GF-D8 (cell line): ENCODE measurements at places on chromosomes 4 and X.

- no peak for DNase-seq
Observed at GRCh38 chrX:34521563-34521962, 135.5 kb downstream of the TMEM47 start.

DNA sequence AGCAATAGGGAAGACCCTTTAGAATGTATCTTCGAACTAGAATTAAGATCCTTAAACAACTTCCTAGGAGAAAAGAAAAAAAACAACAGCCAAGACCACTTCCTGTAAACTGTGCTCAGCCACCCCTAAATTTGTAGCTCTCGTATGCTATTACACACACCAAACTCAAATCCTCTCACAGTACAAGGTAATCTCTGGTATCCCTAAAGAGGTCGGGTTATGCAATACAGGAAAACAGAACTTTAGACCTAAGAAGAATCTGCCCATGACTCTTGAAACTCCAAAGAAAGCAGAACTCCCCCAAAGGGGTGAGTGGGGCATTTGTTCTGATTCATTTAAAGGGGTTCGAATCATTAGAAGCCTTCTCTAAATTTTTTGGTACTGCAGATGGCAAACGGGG, 170.9 kb upstream of the CASK start:
- no peak for DNase-seq

DNA sequence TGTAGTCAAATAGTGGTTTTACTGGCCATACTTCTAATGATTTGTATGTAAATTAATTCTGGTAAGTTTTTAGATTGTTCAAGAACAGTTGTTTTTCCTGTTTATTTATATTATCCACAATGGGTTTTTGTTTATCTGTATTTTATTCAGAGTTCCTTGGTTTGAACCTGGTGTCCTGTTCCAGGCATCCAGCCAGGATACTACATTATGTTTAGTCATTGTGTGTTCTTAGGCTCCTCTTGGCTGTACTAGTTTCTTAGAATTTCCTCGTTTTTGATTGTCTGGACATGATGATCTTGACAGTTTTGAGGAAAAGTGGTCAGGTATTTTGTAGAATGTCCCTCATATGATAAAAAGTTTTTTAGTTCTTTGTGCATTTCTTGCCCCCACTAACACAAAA, 7.8 kb downstream of the TIGD2 start:
- no peak for DNase-seq

DNA sequence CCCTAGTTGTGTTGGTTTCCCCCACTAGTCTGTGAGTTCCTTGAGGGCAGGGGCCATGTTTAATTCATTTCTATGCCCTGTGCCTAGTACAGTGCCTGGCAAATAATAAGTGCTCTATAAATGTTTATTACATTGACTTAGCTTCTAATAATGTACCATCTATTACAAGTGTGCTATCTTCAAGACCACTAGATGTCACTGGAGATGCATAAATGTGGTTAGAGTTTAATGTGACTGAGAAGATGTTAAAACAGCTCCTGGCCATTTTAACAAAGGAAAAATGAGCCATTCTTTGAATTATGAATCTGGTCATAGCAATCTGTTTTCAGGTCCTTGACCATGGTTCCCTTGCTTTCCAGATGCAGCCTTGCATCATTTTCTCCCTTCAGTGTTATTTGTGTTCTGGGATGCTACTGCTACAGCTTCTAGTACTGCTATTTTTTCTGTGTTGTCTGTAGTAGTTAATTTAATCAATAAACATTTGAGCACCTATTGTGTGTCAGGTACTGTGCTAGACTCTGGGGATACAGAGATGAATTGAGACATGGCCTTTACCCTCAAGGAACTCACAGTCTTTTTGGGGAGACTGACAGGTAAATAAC, 43.2 kb downstream of the SLC9A6 start:
- peak; percentile 5 for DNase-seq

DNA sequence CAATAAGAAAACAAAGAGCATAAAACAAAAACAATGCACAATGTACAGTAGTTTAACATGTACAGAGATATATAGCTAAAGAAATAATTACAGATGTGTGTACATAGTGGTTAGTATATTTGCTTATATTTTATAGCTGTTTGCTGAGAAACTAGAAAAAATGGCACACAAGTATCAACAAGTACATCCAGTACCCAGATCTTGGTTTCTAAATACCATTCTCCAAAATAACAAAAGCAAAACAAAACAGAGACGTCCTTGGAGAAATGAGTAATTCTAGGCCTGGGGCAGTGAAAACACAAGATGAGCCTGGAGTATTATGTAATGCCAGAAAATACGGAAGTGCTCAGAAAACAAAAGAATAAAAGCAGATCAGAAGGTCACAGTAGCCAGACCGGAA, 189.6 kb downstream of the TMEM47 start:
- DNase-seq = no peak

- no peak for DNase-seq
Observed at GRCh38 chr4:170089274-170089667, 485 bp downstream of the AADAT start.

DNA sequence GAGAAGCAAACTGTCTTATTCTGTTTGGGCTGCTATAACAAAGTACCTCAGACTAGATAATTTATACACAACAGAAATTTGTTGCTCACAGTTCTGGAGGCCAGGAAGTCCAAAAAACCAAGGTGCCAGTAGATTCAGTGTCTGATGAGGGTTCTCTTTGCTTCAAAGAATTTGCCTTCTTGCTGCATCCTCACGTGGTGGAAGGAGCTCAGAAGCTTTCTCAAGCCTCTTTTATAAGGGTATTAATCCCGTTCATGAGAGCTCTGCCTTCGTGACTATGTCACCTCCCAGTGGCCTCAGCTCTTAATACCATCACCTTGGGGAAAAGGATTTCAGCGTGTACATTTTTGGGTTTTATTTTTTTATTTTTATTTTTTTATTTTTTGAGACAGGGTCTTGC, 20.1 kb downstream of the CA5B start:
- DNase-seq = no peak

DNA sequence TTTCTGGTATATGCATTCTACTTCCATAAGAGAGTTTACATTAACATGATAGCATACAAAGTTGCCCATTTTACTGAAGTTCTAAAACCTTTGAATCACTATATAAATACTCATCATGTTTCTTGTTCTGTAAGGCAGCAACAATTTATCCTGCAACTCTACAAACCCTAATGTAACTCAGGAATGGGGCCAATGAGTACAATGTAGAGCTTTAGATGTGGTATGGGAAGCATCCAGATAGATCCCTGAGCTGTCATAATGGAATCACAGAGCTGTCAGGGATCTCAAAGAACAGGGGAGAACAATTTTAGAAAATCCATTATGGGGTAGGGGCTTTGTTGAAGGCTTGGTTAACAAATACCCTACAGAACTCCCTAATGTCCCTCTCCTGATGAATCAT, 88.5 kb downstream of the DCUN1D4 start:
- DNase-seq = no peak

GRCh38 chr4:176229645-176230044, 34.3 kb upstream of the SPATA4 start:
- no peak for DNase-seq

DNA sequence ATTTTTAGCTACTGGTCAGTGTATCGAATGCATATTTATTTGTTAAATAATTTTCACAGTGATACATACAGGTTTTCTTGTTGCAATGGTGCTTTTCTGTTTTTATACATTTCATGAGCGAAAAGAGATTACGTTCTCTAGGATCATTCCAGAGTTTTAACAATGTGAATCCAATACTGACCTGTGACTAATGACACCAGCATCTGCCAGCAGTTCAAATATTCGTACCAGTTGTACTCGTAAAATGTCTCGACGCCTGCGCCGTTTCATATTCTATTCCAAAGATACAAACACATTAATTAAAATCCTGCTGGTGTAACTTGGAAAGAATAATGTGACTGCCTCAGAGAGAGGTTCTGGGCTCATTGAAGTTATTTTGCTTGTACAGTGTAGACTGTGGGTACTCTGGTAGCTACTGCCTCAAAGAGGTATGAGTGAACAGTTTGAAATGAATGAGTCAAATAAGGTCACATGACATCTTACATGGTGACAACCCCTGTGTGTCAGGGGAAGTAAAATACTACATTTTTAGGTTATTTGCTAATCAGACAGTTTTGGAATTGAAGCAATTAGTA, 80.7 kb downstream of the ZAR1 start:
- DNase-seq = no peak

- DNase-seq = peak; percentile 37
Observed at GRCh38 chr4:101288365-101289145, 58.8 kb downstream of the PPP3CA start.

- DNase-seq = no peak
Observed at GRCh38 chrX:118780509-118780908, 43.1 kb upstream of the ZCCHC12 start.

GRCh38 chrX:15894724-15895123, 40.1 kb upstream of the AP1S2 start:
- no peak for DNase-seq

DNA sequence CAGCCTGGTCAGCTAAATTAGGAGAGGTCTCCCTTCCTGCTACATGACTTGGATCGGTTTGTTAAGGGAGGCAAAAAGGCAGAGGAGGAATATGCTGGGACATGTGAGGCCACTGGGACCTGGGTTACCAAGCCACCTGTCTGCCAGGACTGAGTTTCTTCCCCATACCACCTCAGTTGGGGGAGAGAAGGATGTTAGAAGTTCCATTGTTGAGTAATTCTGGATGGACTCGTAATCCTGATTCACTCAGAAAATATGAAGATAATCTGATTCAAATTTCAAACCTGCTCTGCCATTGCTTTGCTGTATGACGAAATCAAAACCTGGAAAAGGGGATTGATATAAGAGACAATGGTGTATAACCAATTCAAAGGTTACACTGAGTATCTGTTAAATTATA, 97.4 kb upstream of the S100G start:
- DNase-seq = no peak

DNA sequence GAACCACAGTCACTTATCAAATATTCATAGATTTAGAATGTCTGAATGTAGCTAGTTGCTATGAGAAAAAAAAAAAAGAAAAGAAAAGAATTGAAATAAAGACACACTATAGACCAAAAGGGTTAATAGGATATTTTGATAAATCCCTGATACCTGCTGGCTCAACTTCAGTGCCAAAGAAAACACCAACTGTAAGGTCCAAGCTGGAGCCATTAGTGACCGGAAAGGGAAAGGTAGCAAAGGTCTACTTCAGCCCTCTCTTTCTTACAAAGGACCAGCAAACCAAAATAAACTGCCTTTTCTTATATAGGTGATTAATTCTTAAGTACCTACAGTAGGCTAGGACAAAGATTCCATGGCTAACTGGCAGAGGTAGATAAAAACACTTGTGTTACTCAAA, 9.7 kb downstream of the CBR4 start:
- DNase-seq = no peak

DNA sequence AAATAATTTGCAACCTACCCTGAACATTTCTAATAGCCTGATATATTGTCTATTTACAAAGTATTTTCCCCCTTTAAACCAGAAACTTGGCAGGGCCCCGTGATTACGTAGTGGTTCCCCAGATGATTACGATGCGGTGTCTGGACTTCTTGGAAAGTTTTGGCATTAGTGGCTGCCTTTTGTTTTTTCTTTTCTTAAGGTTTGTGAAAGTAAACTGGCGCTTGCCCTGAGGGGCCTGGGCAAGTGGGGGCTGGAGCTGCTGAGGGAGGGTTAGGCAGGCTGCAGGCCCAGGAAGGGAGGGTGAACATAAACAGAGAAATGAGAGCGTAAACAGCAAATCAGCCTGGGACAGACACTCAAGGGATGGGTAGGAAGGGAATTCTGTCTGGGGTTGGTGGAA, 123.6 kb upstream of the MSX1 start:
- no peak for DNase-seq

GRCh38 chr4:74921490-74921889, 11.4 kb upstream of the PARM1 start:
- DNase-seq = no peak

DNA sequence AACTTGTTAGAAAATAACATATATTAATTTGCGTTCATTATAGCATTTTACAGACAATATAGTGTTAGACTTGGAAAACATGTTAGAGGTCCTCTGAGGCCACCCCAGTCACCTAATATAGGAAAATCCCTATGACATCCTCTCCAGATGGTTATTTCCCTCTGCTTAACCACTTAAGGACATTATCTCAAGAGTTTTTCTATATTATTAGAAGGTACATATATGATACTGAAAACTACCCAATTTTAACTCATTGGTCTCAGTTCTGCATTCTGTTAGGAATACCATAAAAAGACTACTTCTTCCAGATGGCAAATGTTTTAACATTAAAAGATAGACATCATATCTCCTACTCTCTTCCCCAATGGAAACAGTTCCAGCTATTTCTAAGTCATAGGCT, 21.4 kb downstream of the PTPN13 start:
- no peak for DNase-seq

DNA sequence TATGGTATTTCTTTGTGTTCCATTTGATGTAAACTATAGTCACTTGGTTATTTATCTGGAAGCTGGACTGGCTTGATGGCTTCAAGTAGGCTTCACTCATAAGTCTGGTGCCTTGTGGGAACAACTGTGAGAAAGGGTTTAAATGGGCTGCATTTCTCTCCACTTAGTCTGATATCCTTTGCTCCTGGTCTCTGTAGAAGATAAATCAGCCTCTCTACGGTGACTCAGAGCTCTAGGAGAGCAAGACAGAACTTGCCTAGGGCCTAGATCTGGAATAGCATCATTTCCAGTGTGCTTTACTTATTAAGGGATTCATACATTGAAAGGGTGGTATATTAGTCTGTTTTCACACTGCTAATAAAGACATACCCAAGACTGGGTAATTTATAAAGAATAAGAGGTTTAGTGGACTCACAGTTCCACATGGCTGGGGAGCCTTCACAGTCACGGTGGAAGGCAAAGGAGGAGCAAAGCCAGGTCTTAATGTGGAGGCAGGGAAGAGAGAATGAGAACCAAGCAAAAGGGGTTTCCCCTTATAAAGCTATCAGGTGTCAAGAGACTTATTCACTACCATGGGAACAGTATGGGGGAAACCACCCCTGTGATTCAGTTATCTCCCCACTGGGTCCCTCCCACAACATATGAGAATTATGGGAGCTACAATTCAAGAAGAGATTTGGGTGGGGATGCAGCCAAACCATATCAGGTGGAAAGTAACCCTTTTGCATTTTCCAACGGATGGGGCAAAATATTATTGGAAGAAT, 1746.4 kb upstream of the PCDH7 start:
- no peak for DNase-seq
